ENCODE measurements at places on chromosomes 4 and X.

DNA sequence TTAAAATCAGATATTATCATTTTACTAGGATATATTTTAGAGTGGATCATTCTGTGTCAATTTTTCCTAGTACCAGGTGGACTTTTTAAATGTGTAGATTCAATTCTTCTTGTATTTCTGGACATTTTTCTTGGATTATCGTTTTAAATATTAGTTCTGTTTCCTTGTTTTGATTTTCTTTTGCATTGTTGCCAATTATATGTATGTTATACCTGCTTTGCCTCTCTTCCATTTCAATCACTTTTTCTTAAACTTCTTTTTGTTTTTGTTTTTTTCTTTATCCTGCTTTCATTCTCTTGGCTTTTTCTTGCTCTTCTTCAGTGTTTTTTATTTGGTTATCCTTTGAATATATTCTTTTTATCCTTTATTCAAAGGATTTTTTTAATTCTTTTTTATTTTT lies 141.0 kb downstream of the STOX2 start:
- DNase-seq, result no peak

- DNase-seq, result no peak
These were observed 28.3 kb upstream of the AP1S2 start for GRCh38 chrX:15882704-15883539.

DNA sequence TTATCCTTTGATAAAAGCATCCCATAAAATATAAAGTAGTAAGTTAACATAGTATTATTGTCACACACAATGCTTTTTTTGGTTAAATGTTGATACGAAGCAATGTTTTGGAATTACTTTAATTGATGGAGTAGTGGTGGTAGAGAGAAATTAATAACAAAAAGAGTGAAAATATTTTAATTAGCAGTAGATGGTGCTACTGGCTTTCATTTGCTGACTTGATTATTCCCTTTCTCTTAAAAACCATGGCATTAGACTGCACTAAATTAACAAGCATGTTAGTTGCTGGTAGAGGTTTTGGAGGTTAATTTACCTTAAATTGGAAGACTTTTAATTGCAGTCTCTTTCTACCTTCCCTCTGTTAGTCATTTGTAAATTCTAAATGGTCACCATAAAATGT lies 8.9 kb upstream of the DCK start:
- no peak for DNase-seq

GRCh38 chr4:85946821-85947220 lies 413.0 kb downstream of the MAPK10 start:
- no peak for DNase-seq

GRCh38 chr4:55684276-55684675 lies 48.2 kb upstream of the NMU start:
- no peak for DNase-seq

GRCh38 chr4:26762650-26763049 lies 98.0 kb upstream of the STIM2 start:
- DNase-seq, result no peak

DNA sequence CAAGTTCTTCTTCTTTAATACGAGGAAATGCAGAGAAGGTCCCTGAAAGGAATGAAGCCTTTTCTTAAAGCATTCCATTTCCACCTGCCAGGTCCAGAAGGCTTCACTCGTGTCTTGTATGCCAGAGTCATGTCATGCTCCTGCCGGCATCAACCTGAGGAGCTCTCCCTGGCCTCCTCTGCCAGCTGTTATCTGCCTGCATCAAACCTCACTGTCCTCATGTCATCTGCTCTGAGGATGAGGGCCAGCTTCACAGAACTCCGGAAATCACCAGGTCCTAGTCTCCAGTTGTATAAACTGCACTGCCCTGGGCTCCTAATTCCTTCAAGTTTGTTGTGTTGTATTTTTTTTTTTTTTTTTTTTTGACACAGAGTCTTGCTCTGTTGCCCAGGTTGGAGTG lies 20.0 kb upstream of the S100G start:
- no peak for DNase-seq

- DNase-seq, result no peak
These were observed 337.8 kb upstream of the NOCT start for GRCh38 chr4:138677748-138678147.

GRCh38 chr4:185794637-185795036 lies 17.4 kb downstream of the SORBS2 start:
- no peak for DNase-seq

Data from neural crest cell (in vitro differentiated cells).